ENCODE measurements at places on chromosomes 7 and 10. TPM values are rescaled to one million over a fixed set of nuclear protein-coding genes. Genes with fewer than 3 reads are reported as not detected.

Gene CALCR
- total RNA-seq: not detected

Gene ZNRF2
- total RNA-seq: 12.7 TPM

Gene HTR5A
- not detected for total RNA-seq

Gene PIP
- total RNA-seq: not detected

- no peak for DNase-seq
- H3K4me1 ChIP-seq: no peaks in the 10 kb centered on the region
- H3K36me3 ChIP-seq: no peaks in the 10 kb centered on the region
- H3K4me3 ChIP-seq: no peak overlapping the region
- H3K27ac ChIP-seq: no peak overlapping the region
Observed at GRCh38 chr10:131569851-131570715, 258.6 kb upstream of the TCERG1L start.

GRCh38 chr7:152180587-152180986 lies 155.1 kb downstream of the GALNT11 start:
- H3K27me3 ChIP-seq: no peaks in the 10 kb centered on the region
- DNase-seq: no peak
- H3K27ac ChIP-seq: no peak overlapping the region

- no peak overlapping the region for H3K4me3 ChIP-seq
- DNase-seq: no peak
- H3K27ac ChIP-seq: no peak overlapping the region
- no peaks in the 10 kb centered on the region for H3K36me3 ChIP-seq
Observed at GRCh38 chr7:67407392-67408071, 410.9 kb downstream of the TYW1 start.
